ENCODE measurements at places on chromosomes 6 and 20.

DNA sequence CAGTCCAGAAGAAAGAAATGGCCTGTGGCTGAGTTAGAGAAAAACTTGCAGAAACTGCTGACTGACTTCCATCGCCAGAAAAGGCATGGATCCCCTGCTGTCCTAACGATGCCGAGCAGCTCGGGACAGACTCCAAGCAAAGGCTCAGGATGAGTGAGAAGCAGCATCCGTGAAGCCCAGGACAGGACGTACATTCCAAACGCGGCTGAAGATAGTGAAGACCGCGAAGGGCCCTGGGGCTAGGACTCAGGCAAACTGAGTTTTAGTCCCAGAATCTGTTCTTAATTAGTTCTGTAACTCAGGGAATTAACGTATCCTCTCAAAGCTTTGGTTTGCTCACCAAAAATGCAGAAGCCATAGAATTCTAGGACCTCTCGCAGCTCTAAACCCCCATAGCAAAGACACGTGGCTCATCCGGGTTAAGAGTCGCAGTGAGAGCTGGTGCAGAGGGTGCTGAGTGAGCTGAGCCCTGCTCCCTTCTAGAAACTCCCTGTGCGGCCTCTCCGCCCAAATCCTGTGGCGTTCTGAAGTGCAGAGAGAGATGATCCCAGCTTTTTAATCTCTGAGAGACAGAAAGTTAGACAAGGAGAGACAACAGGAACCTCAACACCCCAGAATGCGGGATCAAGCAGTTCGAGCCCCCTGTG lies 132.9 kb upstream of the THBS2 start:
- no peak for DNase-seq

DNA sequence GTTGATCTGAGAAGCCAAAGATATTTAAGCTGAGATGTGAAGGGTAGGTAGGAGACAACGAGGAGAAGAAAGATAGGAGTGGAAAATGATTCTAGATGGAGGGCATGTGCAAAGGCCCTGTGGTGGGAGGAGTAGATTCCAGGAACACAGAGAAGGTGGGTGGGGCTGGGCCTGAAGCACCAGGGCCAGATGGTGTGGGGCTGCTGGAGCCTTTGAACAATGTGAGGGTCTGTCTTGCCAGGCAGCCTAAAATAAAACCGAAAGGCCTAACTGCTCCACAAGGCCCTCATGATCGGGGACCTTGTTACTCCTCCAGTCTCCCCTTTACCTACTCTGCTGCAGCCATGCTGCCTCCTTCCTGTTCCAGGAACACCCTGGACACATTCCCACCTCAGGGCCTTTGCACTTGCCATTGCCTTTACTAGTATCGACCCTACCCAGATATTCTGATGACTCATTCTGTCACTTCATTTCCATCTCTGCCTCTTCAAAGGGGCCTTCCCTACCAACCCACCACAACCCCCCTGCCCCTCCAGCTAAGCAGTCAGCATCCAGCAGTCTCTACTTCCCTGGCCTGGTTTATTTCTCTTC lies 20.0 kb downstream of the FAM110A start:
- DNase-seq = no peak

GRCh38 chr6:93398723-93399122 lies 20.6 kb downstream of the EPHA7 start:
- no peak for DNase-seq

- no peak for DNase-seq
Observed at GRCh38 chr20:10653599-10654249, 20.1 kb downstream of the JAG1 start.

GRCh38 chr20:8647961-8648441 lies 420.9 kb upstream of the PLCB4 start:
- DNase-seq = no peak

DNA sequence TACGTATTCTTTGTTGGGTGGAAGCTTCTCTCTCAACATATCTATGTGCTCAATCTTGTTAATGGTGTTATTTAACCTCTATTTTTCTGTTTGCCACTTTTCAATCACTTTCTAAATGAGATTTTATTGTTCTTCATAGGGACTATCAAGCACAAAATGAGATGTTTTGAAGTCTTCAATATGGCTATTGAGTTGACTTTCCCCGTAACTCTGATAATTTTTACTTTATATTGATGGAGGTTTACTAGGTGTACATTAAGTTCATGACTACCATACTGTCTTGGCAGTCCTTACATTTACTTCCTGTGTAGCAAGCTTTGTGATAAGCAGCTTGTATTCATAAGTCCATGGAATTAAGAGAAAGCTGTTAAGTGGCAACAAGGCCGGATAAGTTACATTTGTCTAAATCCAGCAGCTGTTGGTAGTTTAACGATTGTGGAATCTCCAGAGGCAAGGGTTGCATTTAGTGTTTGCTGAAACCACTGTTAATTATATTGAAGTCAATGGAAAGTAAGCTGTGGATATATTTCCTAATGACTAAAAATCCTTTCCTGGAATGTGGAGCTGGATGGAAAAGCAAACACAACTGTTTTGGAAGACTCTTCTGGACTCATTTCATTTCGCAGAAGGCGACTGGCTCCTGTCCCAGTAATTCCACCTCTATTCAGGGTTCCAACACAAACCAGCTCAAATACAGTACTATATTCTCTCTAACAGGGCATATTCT lies 57.3 kb upstream of the SMIM29 start:
- no peak for DNase-seq

- peak; percentile 80 for DNase-seq
Observed at GRCh38 chr6:109440331-109441068, at the start of the genes PPIL6 and SMPD2. TSS of gene PPIL6 (minus strand) at chr6:109440628. CDS start at chr6:109440590, 38 bp downstream. TSS of gene SMPD2 (plus strand) at chr6:109440724. CDS start at chr6:109441122, 398 bp downstream.

- no peak for DNase-seq
Observed at GRCh38 chr20:37315021-37315451, 25.6 kb downstream of the MANBAL start.

- DNase-seq = peak; percentile 51
Observed at GRCh38 chr6:44263354-44264100, 1.8 kb downstream of the NFKBIE start.

DNA sequence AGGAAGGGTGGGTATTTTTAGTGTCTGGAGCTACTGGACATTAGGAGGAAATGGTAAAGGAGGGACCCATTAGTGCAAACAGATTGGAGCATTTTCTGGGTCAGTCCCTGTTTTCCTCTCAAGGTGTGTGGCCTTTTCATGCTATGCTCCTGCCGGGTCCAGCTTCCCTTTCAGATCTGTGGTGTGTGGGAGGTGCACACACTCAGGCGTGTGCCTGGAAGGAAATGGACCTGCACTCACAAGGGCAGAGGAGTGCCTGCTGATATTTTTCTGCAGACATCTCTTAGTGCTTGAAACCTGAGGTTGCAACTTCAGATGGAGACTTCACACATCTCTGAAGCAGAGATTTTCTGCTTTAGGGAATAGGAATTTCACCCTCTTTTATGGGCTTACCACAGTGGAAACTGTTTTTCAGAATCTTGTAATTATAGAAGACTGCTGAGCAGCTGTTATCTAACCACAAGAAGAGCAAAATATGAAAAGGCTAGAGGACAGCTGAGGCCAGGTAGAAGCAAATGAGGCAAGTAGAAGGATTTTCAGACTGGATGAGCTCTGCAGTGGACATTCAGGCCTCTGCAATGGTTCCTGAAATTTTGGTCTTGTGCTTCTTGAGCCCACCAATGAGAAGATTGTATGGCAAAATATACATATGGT lies 764.3 kb downstream of the QKI start:
- no peak for DNase-seq

GRCh38 chr6:87700397-87701343 lies 1.4 kb downstream of the AKIRIN2 start:
- no peak for DNase-seq

DNA sequence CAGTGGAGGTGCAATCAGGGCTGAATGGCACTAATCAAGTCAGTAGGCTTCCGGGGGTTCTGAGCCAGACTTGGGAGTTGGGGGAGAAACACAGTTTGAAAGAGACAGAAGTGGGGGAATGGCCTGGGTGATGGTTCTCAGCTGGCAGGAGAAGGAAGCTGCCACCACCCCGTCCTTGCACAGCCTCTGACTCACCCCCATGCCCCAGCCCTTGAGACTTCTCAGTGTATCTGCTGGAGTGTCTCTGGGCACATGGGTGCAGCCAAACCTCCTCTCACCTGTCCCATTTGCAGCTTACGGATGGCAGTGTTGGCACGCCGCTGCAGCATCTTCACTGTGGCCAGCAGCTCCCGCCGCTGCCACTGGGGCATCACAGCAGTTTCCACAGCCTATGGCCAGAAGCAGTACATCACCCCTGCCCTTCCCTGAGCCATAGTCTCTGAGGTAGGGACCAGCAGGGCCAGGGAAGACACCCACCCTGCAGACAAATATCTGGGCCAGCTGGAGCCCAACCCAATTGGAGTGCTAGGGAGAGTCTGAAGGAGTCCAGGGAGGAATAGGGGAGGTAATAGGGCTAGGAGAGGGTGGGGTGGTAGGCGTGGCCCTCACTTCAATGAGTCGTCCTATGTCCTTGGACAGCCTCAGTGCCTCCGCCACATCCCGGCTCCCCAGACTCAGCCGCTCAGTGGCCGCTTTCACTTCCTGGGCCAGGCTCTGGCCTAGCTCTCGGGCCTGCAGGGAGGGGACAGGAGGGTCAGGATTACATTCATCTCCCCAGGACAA lies 11.2 kb downstream of the AARS2 start:
- no peak for DNase-seq

- no peak for DNase-seq
Observed at GRCh38 chr6:144317736-144318135, 32.6 kb downstream of the UTRN start.

- DNase-seq = no peak
Observed at GRCh38 chr20:32485770-32486478, 99.2 kb downstream of the NOL4L start.

GRCh38 chr20:13147971-13148370 lies 73.1 kb upstream of the ISM1 start:
- no peak for DNase-seq

DNA sequence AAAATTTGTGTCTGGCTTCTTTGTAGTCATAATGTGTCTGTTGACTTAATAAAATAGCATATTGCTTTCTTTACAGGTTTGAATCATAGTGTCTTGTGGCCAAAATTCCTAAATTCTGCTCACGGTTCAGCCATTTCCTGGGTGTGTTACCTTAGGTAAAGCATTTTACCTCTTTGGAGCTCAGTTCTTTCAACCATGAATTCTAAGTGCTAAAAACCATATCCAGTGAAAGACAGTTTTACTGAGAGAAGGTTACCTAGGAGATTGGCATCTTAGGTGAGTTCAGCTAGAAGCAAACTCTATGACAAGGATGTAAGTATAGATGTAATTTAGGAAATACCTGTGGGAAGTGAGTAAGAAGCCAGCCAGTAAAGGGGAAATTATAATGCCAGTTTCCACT lies 20.7 kb downstream of the CRYBG1 start:
- no peak for DNase-seq

DNA sequence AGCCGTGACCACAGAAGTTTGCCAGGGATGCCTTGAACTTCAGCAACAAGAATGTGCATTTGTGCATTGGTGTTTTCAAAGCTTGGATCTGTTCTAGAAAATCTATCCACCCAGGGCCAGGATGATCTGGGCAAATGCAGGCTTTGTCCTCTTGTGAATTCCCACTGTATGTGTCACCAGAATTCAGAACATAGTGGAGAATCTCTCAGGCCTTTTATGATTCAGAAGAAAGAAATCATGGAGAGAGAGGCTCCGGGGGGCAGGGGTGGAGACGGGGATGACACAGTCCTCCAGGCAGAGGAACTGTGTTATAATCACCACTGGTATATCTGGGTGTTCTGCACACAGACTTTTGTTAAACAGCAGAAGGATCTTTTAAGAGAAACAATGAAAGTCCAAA lies 304.1 kb downstream of the CDH4 start:
- DNase-seq = no peak

GRCh38 chr20:51159303-51159702 lies 136.4 kb upstream of the KCNG1 start:
- no peak for DNase-seq

- DNase-seq = no peak
Observed at GRCh38 chr20:47057661-47058060, 163.0 kb downstream of the EYA2 start.

DNA sequence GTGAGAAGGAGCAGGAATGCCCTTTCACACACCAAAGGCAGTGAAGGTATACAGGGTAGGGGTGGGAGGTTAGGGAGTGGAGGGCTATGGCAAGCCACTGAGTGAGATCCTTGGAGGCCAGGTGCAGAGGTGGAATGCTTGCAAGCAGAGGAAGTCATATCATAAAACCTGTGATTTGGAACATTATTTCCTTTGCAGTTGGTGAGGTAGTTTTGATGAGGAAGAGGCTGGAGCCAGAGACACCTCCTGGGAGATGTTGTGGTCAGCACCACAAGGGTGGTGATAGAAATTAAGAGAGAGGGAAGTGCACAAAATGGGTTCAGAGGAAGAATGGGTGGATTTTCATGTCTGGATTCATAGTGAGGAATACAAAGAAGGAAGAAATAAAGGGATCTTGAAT lies 73.0 kb downstream of the PLCB4 start:
- DNase-seq = no peak

DNA sequence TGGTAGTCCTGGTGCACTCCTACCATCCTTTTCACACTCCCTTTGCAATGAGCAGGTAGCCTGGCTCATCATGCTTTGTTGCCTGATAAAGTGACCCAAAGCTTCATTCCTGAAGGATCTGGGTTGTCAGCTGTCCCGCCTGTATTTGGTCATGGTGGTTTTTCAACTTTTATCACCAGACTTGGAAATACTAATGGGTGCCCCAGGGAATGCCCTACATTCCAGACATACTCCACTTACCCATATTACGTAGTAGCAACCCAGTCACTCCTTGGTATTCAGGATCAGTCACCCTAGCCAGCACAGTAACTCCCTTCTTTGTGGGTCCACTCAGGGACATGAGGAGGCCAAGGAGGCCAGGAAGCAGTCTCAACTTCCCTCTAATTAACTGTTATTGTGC lies 199.2 kb downstream of the MAFB start:
- DNase-seq = no peak

DNA sequence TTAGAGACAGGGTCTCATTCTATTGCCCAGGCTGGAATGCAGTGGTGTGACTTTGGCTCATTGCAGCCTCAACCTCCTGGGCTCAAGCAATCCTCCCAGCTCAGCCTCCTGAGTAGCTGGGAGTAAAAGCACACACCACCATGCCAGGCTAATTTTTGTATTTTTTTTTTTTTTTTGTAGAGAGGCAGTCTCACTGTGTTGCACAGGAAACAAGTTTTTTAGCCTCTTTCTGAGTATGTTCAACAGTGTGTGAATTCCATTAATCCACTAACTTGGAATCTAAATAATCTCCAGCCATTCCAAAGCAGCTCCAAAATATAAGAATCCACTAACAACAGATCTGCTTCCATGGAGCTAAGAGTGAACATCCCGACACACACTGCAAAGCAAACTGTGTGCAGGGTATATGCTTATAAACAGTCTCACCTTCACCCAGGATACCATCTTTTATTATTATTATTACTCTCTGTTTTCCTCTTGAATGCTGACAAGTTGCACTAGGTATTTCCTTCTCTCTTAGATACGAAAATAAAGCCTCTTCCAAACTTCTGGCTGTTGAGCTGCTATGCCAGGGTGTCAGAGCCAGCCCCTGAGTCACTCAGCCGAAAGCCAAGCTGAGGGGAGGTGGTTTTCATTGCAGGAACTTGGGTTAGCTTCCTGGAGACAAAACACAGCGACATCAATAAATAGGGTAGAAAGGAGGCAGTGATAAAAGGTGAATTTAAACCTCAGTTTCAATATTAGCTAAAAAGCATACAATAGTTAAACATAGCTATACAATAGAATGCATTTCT lies 264.9 kb downstream of the HIVEP2 start:
- no peak for DNase-seq

- no peak for DNase-seq
Observed at GRCh38 chr6:104698979-104699378, 160.7 kb downstream of the HACE1 start.

Measured in activated CD4-positive, CD25-positive, alpha-beta regulatory T cell treated with anti-CD3 and anti-CD28 coated beads, Interleukin-2, amount 50 U/mL, for 72 hours (primary cell).